ENCODE measurements at places on chromosomes 16 and 17.
A peak's percentile ranks its signal among the peaks of the same experiment; 100 is the strongest.

GRCh38 chr17:17587614-17588337, 3.7 kb downstream of the PEMT start:
- no peak for DNase-seq

GRCh38 chr17:13076905-13077304, 59.1 kb upstream of the ELAC2 start:
- no peak for DNase-seq

DNA sequence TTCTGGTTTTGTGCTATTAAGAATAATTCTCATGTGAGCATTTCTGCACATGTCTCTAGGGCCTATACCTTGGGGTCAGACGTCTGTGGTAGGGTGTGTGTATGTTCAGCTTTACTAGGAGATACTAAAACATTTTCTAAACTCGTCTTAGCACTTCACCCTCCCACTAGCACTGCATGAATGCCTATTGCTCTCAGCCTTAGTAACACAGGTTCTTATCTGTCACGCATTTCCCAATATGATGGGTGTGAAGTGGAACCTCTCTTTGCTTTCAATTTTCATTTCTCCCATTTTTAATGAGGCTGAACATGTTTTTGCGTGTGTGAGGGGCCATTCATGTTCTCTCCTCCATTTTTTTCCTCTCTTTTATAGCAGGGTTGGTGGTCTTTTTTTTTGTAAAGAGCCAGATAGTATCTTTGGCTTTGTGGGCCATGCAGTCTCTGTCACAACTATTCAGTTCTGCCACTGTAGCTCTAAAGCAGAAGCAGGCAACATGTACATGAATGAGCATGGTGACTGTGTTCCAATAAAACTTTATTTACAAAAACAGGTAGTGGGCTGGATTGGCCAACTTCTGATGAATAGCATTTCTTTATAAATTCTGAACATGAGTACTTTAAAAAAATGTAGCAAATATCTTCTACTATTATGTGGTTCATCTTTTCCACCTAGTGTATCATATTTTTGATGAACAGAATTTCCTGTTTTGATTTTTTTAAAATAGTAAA, 354.0 kb downstream of the XYLT1 start:
- no peak for DNase-seq

DNA sequence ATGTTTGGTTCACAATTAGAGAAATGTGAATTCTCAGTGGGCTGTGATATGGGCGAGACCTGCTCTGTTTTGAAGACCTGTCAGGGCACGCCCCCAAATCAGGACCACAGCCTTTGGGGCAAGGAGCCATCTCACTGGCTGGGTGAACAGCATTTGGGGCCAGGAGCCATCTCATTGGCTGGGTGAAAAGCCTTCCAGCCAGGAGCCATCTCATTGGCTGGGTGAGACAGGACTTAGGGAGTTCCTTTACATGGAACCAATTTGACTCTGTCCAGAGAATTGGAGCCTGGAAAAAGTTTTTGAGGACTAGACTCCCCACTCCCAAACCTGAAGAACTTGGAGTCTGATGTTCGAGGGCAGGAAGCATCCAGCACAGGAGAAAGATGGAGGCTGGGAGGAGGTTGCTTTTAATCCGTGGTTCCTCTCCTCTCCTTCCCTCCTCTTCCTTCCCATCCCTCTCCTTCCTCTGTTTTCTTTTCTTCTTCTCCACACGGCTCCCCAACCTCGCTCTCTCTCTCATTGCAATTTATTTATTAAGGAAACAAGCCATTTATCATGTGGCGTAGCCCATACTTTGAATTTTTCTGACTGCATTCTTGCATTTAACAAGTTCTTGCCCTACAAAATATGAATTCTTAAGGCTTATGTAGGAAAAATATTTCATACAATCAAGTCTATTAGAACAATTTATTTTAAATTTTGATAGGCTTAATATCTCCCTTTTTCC, 19.7 kb downstream of the FOXL1 start:
- no peak for DNase-seq

- no peak for DNase-seq
Measured at GRCh38 chr17:42687707-42688320, 5.5 kb downstream of the CNTNAP1 start.

- DNase-seq, result no peak
Measured at GRCh38 chr17:34920676-34921075, 40.6 kb downstream of the CCT6B start.

DNA sequence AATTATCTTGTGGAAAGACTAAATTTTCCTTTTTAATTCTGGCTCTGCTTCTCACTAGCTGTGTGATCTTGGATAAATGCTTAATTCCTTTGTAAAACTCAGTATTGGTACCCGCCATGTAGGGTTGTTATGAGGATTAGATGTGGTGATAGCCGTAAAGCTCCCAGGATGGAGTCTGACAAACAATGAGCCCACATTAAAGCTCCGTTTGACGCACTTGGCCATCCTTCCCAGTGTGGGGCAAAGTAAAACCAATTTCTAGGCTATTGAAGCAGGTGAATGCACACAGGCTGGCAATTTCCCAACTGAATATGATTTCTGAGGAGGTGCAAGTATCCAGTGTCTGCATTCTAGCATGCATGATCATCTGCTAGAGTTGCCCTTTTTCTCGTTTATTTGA, 123.6 kb downstream of the MRTFB start:
- DNase-seq, result no peak

- DNase-seq, result no peak
Measured at GRCh38 chr17:15409721-15410250, 57.6 kb downstream of the CDRT4 start.

GRCh38 chr17:49997773-49998703, 3.0 kb upstream of the DLX3 start:
- DNase-seq, result peak; percentile 89

DNA sequence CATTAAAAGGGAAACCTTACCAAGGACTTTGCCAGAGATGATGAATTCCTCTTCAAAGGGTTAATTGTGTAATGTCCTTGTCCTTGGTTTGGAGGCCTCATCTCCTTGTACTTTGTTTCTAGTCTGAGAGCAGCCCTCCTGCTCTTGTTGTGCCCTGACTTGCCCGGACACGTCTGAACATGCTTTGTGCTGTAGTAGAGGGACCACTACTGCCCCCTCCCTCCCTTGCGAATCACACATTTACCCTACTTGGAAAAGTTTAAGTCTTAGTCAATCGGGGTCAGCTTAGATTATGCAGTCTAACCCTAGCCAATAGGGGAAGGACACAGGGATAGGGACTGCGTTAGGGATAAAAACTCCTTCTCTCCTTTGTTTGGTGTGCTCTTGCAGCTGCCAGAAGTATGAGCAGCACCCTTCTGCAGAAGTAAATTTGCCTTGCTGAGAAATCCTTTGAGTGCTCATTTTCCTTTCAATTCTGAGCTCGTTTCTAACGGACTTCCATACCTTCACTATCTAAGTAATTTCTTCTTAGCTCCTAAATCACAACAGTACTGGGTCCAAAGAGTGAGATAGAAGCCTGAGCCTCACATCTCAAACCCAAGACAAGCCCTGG, 26.4 kb upstream of the CLEC3A start:
- no peak for DNase-seq

DNA sequence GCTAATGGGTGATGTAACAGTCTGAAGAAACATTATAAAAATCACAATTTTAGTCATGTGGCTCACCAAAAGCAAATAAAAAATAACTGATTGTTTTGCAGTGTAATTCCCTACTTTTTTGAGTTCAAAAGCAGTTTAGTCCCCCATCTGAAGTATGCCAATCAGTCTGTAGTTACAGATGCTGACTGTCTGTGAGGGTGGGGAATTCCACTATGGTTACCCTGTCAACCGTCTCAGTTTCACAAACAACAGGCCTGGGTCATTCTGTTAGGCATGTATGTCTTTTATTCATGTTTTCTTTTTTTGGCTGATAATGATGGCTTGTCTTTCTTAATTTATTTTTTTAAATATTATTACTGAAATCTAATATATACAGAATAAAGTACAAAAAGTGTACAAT, 69.3 kb downstream of the STXBP4 start:
- DNase-seq, result no peak

DNA sequence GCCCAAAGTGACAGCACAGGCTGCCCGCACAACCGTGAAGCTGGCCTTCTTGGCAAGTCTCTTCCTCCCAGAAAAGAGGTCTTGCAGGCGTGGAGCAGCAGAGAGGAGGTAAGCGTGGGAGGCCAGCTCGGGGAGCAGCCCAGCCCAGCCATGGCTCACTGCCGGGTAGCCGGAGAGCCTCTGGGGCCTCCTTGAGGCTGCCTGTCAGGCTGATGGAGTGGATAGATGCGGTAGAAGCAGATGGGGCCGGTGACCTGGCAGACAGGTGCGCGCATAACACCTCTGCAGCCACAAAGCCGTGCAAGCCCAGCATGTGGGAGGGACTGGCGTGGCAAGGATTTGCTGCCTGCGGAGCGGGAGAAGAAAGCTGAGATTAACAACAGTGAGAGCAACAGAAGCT, 17.1 kb upstream of the DOK4 start:
- DNase-seq, result no peak

GRCh38 chr17:31405890-31406371, 14.5 kb downstream of the RAB11FIP4 start:
- no peak for DNase-seq

DNA sequence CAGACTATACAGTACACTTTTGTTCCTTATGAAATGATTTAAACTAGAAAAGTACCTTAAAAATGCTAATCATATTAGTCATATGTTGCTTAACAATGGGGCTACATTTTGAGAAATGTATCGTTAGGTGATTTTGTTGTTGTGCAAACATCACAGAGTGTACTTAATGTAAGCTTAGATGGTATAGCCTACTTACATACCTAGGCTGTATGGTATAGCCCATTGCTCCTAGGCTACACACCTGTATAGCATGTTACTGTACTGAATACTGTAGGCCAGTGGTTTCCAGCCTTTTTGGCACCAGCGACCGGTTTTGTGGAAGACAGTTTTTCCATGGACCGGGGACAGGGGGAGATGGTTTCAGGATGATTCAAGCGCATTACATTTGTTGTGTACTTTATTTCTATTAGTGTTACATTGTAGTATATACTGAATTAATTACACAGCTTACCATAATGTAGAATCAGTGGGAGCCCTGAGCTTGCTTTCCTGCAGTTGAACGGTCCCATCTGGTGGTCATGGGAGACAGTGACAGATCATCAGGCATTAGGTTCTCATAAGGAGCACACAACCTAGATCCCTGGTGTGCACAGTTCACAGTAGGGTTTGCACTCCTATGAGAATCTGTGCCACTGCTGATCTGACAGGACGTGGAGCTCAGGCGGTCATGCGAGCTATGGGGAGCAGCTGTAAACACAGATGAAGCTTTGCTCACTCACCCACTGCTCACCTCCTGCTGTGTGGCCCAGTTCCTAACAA, 35.0 kb upstream of the MRC2 start:
- no peak for DNase-seq

GRCh38 chr17:27630607-27631410, at the start of gene LGALS9:
TSS of gene LGALS9 (plus strand) at chr17:27631188. CDS start at chr17:27631266, 78 bp downstream.
- DNase-seq, result peak; percentile 48

- DNase-seq, result no peak
Measured at GRCh38 chr16:65327346-65327745, 205.5 kb upstream of the CDH11 start.

DNA sequence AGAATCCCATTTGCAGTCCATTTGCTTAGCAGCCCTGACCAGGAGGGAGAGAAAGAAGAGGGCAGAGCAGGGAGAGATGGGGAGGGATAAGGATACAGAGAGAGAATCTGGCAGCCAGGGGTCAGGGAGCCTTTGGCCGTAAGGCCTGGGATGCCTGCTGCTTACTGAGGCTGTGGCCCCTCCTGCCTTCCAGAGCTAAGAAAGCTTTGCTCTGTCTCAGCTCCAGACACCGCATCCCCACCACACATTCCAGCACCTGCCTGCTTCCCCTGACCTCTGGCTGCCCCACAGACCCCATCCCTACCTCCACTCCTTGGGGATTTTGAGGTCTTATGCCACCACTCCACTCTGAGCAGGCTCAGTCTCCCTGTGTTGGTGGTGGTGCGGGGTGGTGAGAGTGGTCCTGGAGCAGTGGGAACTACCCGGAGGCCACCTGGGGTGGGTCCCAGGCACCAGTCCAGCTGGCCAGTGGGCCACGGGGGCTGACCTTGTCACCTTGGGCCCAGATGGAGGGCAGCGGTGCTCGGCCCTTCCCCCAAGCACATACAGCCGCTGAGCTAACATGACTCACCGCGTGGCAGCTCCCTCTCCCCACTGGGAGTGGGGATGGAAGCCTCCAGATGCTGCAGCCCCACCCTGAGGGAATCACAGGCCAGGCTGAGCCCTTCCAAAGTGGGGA, 58.3 kb downstream of the RAI1 start:
- no peak for DNase-seq

DNA sequence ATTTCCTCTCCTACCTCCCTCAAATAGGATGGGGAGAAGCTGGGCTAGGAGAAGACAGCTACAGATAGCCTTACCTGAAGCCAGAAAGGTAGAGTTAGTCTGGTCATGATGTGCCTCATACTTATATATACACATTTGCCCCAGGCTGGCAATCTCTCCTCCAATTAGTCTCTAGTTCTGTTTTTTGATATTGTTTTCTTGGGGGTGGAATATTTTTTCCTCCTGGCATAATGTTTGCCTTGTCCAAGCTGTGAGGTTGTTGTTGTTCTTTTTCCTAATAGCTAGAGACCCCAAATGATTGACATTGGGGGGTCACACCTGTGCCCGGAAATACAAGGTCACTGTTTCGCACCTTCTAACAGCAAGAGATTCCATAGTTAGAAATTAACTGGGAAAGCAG, at the start of gene UMOD:
Gene UMOD, minus strand, starts transcription at position 101 of the 400 bp plus-strand sequence. CDS start 1,978 bp downstream, outside the sequence.
- DNase-seq, result no peak

- DNase-seq, result peak; percentile 49
Measured at GRCh38 chr16:17343028-17343427, 127.7 kb downstream of the XYLT1 start.

- no peak for DNase-seq
Measured at GRCh38 chr17:38589462-38590114, 16.2 kb downstream of the SRCIN1 start.

- DNase-seq, result peak; percentile 48
Measured at GRCh38 chr17:58666858-58667267, 25.0 kb downstream of the TEX14 start.

GRCh38 chr17:17635126-17635525, 43.6 kb upstream of the PEMT start:
- DNase-seq, result no peak

DNA sequence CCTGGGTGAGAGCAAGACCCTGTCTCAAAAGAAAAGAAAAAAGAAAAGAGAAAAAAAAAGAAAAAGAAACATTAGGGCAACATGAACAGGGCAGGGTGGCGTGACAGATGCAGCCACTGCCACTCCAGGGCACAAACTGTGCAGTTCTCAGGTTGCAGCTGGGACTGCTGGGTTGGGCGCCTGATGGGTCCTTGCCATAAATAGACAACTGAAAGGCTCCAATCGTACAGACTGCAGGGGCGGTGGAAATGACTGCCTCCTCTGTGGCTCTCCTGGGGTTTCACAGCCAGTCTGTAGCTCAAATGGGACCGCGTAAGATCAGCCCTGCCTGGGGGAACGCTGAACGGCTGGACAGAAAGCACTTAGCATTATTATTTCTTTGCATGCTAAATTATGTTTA, 130.7 kb downstream of the CPPED1 start:
- no peak for DNase-seq

GRCh38 chr17:58325289-58325726, 3.3 kb downstream of the TSPOAP1 start:
- no peak for DNase-seq

- DNase-seq, result no peak
Measured at GRCh38 chr17:13544292-13544691, 57.4 kb downstream of the HS3ST3A1 start.

GRCh38 chr16:1048442-1049112, 24.0 kb upstream of the SSTR5 start:
- peak; percentile 50 for DNase-seq
